ENCODE measurements at places on chromosomes 11 and 22.

GRCh38 chr22:40237788-40238424 is 60.2 kb downstream of the TNRC6B start:
- peak; percentile 68 for DNase-seq

DNA sequence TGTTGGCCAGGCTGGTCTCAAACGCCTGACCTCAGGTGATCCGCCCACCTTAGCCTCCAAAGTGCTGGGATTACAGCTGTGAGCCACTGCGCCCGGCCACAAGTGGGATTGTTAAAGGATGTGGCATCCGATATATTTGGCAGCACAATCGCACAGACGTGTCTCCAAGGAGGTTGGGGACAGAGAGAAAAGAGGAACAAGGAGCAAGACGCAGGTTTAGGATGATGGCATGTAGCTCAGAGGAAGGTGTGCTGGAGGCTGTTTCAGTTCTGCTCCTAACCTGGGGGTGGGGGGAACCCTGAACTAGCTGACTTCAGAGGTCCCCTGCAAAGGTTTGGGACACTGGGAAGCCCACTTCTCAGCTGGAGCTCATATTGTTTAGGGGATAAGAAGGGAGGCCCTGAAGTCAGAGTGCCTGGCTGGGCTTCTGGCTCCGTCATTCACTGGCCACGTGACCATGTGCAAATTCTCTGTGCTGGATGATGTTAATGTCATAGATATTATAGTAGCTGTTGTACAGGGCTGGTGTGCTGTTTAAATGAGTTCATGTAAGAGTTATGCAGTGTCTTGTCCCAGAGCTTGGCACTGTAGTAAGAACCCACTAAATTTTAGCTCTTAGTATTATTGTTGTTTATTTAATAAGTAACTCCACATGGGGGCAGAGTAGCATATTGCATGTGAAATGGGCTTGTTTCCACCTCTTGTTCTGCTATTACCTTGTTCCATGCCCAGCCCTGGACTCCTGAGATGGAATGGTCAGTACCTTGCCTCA is 129.7 kb downstream of the ST3GAL4 start:
- peak; percentile 39 for DNase-seq

- DNase-seq: peak; percentile 25
Measured at GRCh38 chr22:23376256-23376655, 195.9 kb downstream of the BCR start.

GRCh38 chr22:30250661-30251267 is 4.2 kb upstream of the LIF start:
- peak; percentile 85 for DNase-seq

GRCh38 chr11:101187748-101188147 is 58.1 kb upstream of the PGR start:
- no peak for DNase-seq

DNA sequence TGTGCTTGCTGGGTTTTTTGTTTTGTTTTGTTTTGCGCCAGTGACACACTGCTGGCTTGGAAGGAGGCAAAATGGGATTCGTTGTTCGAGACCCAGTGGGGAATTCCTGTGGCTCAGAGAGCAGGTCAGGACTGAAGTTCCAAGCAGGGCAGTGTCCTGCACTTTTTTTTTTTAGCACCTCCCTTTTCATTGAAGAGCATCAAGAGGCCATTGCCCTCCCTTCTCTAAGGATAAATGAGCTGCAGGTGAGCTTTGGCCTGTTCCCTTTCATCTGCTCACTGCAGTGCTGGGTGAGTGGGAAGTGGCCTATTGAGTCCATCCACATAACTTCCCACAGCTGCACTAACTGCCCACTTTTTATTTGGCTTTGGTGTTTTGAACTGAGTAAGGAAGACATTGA is 87.8 kb downstream of the ARHGAP42 start:
- no peak for DNase-seq

GRCh38 chr11:7418906-7419305 is 66.4 kb upstream of the OLFML1 start:
- DNase-seq: no peak

DNA sequence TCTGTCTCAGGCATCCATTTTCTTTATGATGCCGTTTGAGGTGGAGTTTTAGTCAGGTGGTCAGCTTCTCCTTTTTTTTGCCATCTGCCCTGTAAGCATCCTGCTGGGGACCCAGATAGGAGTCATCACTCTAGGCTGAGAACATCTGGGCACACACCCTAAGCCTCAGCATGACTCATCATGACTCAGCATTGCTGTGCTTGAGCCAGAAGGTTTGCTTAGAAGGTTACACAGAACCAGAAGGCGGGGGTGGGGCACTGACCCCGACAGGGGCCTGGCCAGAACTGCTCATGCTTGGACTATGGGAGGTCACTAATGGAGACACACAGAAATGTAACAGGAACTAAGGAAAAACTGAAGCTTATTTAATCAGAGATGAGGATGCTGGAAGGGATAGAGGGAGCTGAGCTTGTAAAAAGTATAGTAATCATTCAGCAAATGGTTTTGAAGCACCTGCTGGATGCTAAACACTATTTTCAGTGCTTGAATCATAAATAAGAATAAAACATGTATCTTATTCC is 10.9 kb upstream of the HBE1 start:
- peak; percentile 100 for DNase-seq

DNA sequence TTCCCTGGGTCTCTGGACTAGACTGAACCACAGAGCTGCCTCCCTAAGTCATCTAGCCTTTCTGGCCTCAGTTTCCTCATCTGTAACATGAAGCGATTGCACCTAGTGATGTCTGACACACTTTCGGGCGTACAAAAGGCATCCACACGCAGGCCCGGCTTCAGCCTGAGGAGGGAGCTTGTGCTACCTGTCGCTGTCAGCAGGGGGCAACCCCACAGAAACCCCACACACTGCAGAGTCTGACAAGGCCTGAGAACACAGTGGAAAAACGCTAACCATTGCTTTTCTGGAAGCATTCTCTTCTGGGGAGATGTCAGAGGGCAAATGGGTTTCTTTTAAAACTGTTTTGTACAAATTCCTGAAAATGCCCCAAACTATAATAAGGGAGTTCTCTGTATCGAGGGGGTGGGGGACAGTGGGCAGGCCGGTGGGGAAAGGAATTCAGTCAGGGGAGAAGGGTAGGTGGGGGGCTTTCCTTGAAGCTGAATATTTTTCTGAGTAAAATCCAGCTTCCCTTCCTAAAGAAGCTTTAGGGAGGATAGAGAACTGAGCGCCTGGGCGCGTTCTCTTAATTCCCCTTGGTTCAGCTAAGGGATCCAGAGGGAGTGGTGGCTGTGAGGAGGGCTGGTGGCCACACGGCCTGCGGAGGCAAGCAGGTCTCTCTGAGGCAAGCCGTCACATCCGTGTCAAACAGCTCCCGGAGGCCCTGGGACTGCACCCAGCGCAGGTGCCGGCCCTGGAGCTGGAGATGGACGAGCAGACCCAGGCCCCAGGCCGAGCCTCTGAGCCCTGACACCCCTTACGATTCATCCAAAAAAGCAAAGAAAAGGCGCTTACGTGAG is 533 bp downstream of the ELF5 start:
- DNase-seq: peak; percentile 59

- peak; percentile 48 for DNase-seq
Measured at GRCh38 chr11:69541501-69542313, 60.2 kb downstream of the LINC01488 start.

DNA sequence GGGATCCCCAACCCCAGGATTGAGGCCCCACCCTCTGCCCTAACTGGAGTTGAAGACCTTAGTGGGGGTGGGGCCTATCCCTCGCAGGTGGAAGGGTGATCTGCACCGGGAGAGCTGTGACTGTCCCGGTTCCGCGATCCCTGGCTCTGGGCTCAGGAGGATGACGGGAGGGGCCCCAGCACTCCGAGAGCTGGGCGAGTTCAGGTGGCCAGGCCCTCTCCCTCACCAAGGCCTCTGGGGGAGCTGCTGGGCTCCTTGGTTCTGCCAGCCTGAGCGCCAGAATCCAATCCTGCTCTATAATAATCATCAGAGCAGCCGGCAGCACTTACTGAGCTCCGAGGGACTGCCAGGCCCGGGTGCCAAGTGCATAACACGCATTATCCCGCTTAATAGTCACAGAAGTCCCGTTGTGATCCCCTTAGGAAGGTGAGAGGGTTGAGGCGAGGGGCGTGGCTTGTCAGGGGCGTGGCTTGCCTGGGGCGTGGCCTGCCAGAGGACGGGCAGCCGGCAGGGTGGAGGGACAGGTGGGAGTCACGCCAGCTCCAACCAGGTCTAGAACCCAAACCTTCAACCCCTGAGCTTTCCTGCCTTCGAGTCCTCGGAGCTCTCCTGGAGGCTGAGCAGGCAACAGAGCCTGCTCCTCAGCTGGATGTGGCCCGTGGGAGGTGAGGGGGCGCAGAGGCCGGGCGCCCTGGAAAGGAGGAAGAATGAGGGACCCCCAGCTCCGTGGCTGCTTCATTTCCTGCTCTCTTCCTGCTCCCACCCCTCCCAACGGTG is 7.3 kb upstream of the SYT7 start:
- no peak for DNase-seq

DNA sequence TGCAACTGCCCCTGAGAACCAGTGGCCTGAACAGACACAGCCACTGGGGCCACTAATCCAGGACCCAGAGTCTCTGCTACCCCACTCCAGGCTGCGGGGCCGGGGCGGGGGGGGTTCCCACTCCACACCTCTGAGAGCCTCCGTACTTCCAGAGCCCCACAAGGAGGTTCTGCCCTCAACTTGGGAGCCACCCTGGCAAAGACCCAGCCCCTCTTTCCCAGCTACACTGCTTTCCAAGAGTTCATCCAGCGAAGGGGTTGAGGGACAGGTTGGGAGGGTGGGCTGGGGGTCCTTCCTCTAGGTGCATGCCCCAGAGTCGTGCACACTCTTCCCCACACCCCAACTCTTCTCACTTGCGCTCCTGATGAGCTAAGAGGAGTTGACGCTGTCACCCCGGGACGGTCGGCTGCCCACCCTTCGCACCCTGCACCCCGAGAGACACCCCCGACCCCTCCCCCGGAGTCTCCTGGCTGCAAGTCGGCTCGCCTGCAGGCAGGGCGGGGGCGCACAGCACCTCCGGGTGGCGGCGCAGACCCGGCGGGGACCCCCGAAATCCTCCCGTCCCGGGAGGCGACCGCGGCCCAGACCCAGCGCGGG is 531 bp downstream of the RAB3IL1 start:
- no peak for DNase-seq

GRCh38 chr22:47067321-47067890 is 305.0 kb downstream of the TBC1D22A start:
- no peak for DNase-seq

GRCh38 chr11:19779740-19780139 is 67.1 kb downstream of the NAV2 start:
- no peak for DNase-seq

GRCh38 chr11:83220260-83220659 is 26.7 kb downstream of the ANKRD42 start:
- no peak for DNase-seq

DNA sequence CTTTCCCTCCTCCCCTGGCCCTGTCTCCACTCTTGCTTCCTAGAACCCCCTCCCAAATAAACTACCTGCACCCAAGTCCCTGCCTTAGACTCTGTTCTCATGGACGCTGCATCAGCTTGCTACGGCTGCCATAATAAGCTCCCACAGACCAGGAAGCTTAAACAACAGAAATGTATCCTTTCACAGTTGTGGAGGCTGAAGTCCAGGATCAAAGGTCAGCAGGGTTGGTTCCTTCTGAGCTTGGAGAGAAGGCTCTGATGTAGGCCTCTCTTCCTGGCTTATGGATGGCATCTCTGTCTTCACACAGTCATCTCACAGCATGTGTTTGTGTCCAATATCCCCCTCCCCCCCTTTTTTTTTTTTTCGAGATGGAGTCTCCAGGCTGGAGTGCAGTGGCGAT is 23.4 kb downstream of the CBX7 start:
- no peak for DNase-seq

- no peak for DNase-seq
Measured at GRCh38 chr11:44034639-44035038, 13.1 kb upstream of the ACCSL start.

DNA sequence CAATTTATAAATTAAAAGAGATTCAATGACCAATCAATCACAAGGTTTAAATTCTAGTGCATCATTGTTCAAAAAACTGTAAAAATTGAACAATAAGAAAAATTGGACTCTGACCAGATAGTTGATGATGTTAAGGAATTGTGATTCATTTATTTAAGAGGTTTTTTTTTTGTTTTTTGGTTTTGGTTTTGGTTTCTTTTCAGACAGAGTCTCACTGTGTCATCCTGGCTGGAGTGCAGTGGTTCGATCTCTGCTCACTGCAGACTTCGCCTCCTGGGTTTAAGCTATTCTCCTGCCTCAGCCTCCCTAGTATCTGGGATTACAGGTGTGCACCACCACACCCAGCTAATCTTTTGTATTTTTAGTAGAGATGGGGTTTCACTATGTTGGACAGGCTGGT is 17.1 kb upstream of the EIF3M start:
- DNase-seq: no peak

GRCh38 chr11:70628855-70629844 is 230.8 kb downstream of the CTTN start:
- peak; percentile 38 for DNase-seq

DNA sequence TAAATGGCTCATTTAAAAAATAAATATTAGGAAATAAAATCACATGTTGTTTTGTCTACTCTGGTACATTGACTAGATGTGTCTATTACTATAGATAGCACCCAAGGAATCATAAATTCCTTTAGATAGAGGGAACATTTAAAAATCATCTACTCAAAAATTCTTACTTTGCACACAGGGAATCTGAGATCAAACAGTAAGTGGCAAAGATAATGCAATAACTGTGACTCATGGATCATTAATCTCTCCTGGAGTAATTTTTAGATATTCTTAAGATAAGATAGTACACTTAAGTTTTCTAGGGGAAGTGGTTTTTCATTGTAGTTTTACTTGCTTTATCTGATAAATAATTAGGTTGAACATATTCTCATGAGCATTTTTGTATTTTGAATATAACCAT is 468.9 kb downstream of the LUZP2 start:
- DNase-seq: no peak

DNA sequence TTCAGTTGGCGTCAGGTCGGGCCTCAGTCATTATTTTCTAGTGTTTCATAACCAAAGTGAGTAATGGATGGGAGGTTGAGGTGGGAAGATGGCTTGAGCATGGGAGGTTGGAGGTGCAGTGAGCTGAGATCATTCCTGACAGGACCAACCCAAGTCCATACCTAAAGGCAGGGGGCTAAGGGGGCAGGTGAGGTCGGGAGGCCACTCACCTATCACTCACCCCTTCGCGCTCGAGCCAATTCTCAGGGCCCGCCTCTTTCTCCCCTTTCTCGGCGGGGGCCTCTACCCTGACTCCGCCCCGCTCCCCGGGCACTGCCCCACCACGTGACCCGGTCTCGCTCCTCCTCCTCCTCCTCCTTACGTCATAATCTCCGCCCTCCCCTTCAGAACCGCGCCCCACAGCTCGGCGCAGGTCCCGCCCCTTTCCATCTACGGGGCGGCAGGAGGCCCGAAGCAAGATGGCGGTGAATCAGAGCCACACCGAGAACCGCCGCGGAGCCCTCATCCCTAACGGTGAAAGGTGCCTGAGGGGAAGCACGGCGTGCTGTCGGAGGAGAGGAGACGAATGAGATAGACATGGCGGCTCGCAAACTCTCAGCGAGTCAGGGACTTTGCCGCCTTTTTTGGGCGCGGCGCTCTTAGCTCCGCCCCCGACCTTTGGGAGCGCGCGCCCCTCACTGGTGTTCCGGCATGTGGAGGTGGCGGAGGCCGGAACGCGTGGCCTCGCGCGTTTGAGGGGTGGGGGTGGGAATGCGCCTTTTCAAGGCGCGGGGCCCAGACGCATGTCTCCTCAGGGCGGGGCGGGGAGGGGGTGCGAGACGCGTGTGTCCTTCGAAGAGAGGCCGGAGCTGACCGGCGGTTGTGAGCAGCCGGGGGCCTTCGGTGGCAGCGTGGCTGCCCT is at the start of gene WBP2NL:
WBP2NL (plus strand) TSS at position 428 of the 901 bp plus-strand sequence; CDS start at position 459, 31 bp downstream.
- peak; percentile 82 for DNase-seq

GRCh38 chr22:40726514-40726913 is 47.2 kb downstream of the MCHR1 start:
- peak; percentile 42 for DNase-seq
